Esophagus muscularis mucosa (tissue), 4 donors: ENCODE measurements at places on chromosomes 7 and 10. TPM values are rescaled to one million over a fixed set of nuclear protein-coding genes. Genes with fewer than 3 reads are reported as not detected.

The TMEM196 gene
- not detected for total RNA-seq

The GRM8 gene
- not detected for total RNA-seq

The CTAGE8 gene
- not detected for total RNA-seq

The MRPS17 gene
- 16.1 TPM for total RNA-seq

GRCh38 chr10:1615186-1615954 lies 122.0 kb downstream of the ADARB2 start:
- H3K27ac ChIP-seq: no peak overlapping the region
- no peak overlapping the region for H3K4me3 ChIP-seq
- H3K36me3 ChIP-seq: no peaks in the 10 kb centered on the region
- no peaks in the 10 kb centered on the region for H3K4me1 ChIP-seq
- DNase-seq: no peak

The AKR1B15 gene
- 0.17 TPM for total RNA-seq

GRCh38 chr10:100551196-100551595 lies 15.5 kb downstream of the HIF1AN start:
- H3K36me3 ChIP-seq: peaks cover 82% of the 10 kb centered on the region
- no peaks in the 10 kb centered on the region for H3K4me1 ChIP-seq
- DNase-seq: no peak
- no peak overlapping the region for H3K27ac ChIP-seq
